Liver (tissue), 10 donors: ENCODE measurements at places on chromosomes 2 and 18. TPM values are rescaled to one million over a fixed set of nuclear protein-coding genes. Genes with fewer than 3 reads are reported as not detected.

- DNase-seq, result no peak
These were observed 70.8 kb upstream of the STK17B start for GRCh38 chr2:196242131-196242620.

GRCh38 chr2:85462322-85462721 lies 43.8 kb downstream of the SH2D6 start:
- DNase-seq, result no peak

DNA sequence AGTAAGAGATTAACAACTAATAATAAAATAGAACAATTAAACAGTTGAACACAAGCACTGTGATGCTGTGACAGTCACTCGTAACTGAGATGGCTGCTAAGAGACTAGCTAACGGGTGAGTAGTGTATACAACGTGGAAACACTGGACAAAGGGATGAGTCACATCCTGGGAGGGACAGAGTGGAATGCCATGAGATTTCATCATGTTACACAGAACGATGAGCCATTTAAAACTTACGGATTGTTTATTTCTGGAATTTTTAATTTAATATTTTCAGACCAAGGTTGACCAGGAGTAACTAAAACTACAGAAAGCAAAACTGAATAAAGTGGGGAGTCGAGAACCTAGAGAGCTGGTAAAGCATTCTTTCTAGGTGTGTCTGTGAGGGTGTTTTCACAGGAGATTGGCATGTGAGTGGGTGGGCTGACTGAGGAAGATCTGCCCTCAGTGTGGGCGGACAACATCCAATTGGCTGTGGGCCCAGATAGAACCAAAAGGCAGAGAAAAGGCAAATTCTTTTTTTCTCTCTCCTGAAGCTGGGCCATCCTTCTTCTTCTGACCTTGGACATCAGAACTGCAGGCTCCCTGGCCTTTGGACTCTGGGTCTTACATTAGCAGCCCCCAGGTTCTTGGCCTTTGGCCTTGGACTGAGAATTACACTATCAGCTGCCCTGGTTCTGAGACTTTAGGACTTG lies 14.6 kb downstream of the TMSB10 start:
- no peak for DNase-seq

DNA sequence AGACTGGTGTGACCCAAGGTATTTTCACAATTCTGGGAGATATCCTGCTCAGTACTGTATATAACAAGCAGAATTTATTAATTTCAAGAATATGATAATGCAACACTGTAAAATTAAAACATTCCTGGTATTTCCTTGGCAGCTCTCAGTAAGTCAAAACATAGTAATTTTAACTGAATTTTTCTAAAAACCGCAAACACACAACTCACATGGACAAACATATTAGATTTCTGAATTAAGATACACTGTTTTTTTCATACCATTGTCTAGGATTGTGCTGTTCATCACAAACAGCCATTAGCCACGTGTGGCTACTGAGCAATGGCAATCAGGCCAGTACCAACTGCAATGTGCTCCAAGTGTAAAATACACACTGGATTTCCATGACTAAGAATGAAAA lies 29.6 kb downstream of the LPIN2 start:
- no peak for DNase-seq

DNA sequence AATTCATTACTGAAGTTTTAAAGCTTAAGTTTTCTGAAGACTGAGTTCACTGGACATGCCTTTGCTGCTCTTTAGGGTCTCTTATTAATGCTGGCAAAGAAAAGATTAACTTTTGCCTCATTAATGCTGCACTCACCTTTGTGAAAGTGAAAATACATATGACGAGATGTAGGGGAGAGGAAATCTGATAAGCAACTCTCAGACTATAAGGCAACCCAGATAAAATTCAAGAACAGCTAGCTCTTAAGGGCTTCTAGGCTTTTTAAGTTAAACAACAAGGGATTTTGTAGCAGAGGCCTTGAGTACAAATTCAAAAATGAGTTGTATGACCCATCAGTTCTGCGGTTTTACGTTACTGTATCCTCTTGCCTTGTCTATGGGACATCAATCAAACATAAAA lies 143.7 kb downstream of the USP34 start:
- DNase-seq, result no peak

DNA sequence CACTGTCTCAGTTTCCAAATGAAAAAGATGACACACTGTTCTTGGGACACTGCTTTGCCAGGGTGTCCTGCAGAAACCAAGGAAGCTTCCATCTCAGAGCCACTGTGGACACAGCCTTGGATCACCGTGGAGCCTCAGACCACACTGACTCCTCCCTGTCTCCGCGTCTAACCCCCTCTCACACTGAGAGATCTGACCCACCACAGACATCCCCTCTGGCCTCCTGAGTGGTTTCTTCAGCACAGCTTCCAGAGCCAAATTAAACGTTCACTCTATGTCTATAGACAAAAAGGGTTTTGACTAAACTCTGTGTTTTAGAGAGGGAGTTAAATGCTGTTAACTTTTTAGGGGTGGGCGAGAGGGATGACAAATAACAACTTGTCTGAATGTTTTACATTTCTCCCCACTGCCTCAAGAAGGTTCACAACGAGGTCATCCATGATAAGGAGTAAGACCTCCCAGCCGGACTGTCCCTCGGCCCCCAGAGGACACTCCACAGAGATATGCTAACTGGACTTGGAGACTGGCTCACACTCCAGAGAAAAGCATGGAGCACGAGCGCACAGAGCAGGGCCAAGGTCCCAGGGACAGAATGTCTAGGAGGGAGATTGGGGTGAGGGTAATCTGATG lies 113.4 kb upstream of the PKDCC start:
- DNase-seq, result no peak

GRCh38 chr2:130823886-130824491 lies 12.7 kb upstream of the ARHGEF4 start:
- no peak for DNase-seq

DNA sequence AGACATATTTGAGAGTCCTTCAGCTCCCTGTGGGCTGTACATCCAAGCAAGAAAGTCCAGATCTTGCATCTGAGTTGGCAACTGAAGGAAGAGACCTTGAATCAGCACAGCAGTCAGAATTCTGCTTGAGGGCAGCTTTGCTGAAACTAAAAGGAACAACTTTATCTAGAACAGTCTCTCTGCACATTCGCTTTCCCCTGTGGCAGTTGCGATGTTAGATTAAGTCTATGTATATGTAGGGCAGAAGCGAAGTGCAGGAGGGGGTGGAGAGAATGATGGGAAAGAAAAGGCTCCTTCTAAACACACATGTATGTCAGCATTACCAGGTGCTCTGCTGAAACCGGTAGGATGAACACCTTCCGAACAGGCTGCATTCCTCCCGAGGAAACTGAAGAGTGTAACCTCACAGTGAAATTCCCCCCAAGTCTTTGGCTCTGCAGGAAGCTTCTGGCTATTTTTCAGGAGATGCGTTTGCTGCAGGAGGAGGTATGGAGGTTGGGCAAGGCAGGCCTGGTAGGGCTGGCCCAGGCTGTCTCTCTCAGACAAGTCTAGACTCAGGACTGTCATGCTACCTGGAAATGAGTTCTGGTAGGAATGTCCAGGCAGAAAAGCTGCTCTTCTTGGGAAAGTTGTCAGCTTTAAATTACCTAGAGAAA lies 70.0 kb upstream of the ATL2 start:
- no peak for DNase-seq

- DNase-seq, result no peak
These were observed 88.3 kb upstream of the SALL3 start for GRCh38 chr18:78891185-78891762.

- DNase-seq, result no peak
These were observed 200.4 kb upstream of the SH3BP4 start for GRCh38 chr2:234751275-234751973.

DNA sequence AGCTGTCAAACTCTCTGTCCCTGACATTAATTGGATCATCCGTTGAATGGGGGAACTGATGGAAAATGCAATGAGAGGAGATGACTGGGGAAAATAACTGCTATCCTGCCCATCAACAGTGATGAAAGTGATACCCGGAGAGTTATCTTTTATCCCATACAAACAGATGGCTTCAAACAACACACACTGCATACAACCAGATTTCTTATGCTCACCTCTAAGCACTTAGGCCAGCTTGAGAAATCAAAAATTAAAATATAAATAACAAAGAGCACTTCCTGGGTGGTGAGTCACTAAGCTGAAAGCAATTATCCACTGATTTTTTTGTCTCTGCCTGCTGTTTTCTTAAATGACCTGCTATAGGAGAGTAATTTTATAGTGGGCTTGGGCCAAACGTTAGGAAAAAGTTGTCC lies 237.6 kb upstream of the RGPD4 start:
- DNase-seq, result no peak

- DNase-seq, result no peak
These were observed 3.5 kb downstream of the CPO start for GRCh38 chr2:206942592-206943478.

GRCh38 chr18:63505566-63506335 lies 29.0 kb downstream of the SERPINB5 start:
- no peak for DNase-seq

GBX2 gene
- not detected for total RNA-seq

ZNG1B gene
- 28.2 TPM for total RNA-seq

APOB gene
- total RNA-seq, result 2,357 TPM

GALR1 gene
- not detected for total RNA-seq
